Glutamatergic neuron (in vitro differentiated cells): ENCODE measurements at places on chromosomes 2 and 18.
A peak's percentile ranks its signal among the peaks of the same experiment; 100 is the strongest.

- DNase-seq, result no peak
Observed at GRCh38 chr18:5515011-5515784, 28.6 kb downstream of the EPB41L3 start.

GRCh38 chr2:46076251-46076650, 221.0 kb upstream of the EPAS1 start:
- DNase-seq, result no peak

DNA sequence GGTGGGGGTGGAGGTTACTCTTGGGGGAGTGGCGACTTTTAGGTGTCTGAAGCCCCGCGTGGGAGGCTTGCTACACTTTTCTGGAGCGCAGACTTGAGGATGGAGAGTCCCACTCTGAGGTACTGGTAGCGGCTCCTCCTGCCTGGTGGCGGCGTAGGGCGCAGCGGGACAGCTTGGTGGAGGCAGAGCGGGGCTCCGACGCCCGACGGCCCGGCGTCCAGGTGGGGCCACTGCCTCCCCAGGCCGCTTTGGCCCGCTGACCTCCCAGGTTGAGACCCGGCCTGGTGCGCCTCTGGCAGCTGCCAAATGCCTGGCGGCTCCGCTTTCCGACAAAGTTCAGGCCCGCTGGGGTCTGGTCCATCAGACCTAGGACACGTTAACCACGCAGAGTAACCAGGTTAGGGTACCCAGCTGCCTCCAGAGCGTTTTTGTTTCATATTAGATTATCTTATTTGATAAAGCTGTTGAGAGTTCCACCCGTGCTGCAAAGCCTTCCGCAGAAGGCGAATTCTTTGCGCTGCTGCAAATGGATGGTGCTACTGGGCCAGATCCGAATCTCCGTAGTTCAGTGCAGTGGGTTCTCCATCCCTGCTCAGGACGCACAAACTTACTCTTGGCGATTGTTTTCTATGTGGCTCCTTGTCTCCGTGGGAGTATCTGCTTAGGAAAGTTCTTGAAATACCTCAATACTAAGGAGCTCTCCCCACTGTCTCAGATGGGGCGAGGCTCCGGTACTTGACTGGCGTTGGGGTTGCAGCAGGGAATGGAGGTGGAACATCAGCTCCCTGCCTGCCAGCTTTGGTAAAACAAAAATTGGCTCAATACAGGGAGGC, 405.9 kb downstream of the XIRP2 start:
- peak; percentile 67 for DNase-seq

- DNase-seq, result no peak
Observed at GRCh38 chr2:134758633-134759032, 39.8 kb upstream of the TMEM163 start.

- DNase-seq, result peak; percentile 91
Observed at GRCh38 chr18:80157708-80158343, 48.8 kb downstream of the ADNP2 start.

- no peak for DNase-seq
Observed at GRCh38 chr2:13480057-13480456, 763.3 kb downstream of the TRIB2 start.

GRCh38 chr2:3114406-3115185, 263.0 kb downstream of the EIPR1 start:
- DNase-seq, result no peak
